ENCODE measurements at places on chromosomes 1 and 21.

DNA sequence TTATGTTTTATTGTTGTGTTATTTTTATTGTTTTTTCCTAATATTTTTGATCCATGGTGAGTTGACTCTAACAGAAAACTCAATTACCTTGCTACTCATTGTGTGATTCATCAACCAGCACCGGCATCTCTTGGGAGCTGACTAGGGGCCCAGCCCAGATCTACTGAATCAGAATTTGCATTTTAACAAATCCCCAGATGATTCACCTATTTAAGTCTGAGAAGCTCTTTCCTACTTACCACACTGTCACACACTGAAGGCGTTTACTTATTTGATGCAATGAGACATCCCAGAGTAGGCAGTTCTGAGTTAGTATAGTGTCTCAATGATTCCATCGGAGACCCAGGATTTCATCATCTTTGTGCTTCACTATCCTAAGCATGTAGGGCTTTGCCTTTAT is 416.6 kb downstream of the RWDD3 start:
- no peak for DNase-seq

- no peak for DNase-seq
These were observed 79.8 kb downstream of the WDR4 start for GRCh38 chr21:42799516-42799915.

DNA sequence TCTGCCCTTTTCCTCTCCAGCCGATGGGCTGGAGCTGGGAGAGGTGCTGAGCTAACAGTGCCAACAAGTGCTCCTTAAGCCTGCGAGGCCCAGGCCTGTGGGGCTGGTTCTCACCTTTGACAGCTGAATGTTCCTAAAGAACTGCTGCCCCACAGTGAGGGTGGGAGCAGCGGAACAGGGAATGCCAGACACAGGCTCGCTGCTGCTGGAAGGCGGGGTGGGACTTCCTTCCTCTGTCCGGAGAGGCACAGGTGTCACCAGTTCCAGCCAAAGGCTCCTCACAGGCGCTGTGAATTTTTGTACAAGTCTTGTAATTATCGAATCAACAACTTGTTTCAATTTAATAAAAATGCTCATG is 47.1 kb downstream of the COQ8A start:
- no peak for DNase-seq

GRCh38 chr1:43924516-43924915 is 9.1 kb upstream of the ARTN start:
- no peak for DNase-seq

DNA sequence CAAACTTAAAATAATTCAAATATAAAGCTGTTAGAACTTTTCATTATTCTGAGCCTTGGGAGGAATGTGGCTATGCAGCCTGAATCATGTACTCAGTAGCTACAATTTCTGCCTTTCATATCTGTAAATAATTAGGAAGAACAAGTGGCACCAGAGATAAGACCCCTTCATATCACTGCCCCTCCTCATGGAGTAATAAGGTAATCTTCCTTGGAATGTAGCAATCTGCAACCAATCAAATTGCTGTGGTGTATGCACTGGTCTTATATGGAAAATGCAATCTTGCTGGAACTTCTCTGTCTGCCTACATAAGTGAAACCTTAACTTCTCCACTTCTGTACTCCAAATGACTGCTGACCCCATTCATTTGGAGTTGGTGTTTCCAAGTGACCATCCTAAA is 104.4 kb upstream of the VANGL1 start:
- no peak for DNase-seq

DNA sequence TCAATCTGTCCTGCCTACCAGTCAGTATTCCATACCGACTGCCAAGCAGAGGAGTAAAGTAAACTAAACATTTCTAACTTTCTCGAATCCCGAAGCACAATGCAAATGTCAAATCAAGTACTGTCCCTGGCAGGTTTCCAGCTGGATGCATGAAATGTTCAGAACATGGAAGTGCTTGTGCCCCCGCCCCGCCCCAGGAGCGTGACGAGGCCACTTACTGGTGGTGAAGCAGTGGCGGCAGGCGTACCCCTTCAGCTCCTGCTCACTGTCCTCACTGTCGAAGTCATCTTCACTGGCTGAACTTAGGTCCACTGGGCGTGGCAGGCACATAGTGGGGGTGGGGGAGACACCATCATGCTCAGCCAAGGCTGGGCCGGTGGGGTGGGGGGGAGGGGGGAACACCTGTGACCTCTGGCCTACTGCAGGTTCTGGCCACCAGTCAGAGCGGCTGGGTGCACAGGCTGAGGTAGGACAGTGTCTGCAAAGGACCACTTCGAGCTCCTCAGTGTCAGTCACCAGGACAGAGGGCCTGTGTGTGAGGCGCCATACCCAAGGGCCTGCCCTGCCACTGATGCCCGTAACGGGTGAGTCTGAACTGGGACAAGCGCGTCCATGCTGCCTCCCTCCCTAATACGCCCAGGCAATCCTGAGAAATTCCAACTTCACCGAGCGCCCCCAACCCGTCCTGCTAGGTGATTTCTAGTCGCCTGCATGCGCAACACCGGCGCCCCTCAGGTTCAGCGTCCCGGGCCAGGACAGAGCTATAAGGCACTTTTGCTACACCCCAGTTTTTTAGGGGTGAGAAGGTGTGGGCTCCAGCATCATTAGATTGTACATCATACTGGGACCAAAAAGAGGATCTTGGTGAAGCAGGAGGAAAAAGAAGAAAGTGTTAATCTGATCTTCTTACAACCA is 46.9 kb downstream of the SLC45A1 start:
- no peak for DNase-seq

DNA sequence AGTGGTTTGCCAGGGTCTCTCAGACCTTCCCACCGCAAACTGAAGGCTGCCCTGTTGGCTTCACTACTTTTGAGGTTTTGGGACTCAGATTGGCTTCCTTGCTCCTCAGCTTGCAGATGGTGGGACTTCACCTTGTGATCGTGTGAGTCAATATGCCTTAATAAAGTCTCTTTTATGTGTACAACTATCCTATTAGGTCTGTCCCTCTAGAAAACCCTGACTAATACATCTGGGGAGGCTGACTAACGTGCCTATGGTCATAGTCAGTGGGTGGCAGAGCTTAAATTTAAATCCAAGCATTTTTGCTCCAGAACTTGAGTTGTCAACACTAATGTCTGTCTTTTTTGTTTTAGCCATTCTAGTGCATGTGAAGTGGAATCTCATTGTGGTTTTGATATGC is 76.5 kb upstream of the CHODL start:
- DNase-seq = no peak

DNA sequence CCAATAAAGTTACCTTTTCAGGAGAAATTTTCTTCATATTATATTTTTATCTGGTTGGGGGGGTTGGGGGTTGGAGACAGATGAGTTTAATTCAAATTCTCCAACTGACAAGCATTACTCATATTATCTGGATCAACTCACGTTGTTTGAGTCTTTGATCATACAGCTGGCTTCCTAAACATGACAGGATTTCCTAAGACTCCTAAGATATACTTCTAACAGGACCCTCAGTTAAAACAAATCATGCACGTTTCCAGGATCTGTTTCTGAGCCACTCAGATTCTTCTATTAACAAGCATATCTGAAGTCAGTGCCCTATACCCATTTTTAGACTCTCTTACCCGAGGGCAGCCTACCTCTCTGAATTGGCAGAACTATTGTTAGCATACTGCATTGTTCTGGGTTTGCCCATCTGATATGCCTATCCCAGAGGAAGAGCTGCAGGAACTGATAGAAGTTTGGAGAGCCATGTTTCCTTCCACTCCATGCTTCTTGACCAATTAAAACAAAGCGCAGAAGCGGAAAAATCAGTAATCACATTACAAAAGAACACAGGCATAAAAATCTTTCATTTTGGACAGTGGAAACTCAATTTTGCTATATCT is 653.9 kb downstream of the LTN1 start:
- no peak for DNase-seq

- DNase-seq = no peak
These were observed 44.3 kb upstream of the SYT14 start for GRCh38 chr1:209893751-209894150.
